Hematopoietic multipotent progenitor cell (in vitro differentiated cells): ENCODE measurements at places on chromosomes 3 and 15.
A peak's percentile ranks its signal among the peaks of the same experiment; 100 is the strongest.

GRCh38 chr3:12454076-12454815 is 30.0 kb upstream of the TSEN2 start:
- no peak for DNase-seq

DNA sequence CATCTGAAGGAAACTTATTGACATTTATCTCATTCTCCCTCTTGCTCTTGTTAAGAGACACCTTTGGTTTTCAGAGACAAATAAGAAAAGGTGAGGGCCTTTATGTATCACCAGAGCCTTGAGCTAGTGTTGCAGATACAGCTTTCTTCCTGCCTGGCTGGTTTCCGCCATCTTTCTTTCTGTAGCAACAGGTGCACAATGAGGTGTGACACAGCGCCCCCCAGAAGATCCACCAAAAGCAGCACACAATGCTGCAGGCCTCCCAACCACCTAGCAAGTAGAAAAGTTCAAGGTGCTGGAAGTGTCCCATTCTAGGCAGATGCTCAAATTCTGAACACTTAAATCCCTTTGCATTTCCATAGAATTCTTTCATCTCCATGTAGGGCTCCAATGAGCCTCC is 106.6 kb downstream of the FOXP1 start:
- DNase-seq: no peak

- DNase-seq: no peak
These were observed 34.0 kb downstream of the CCDC33 start for GRCh38 chr15:74270155-74270554.

- no peak for DNase-seq
These were observed 32.7 kb downstream of the CRABP1 start for GRCh38 chr15:78372880-78373279.

GRCh38 chr3:127588806-127589577 is 1.5 kb downstream of the TPRA1 start:
- DNase-seq: no peak

DNA sequence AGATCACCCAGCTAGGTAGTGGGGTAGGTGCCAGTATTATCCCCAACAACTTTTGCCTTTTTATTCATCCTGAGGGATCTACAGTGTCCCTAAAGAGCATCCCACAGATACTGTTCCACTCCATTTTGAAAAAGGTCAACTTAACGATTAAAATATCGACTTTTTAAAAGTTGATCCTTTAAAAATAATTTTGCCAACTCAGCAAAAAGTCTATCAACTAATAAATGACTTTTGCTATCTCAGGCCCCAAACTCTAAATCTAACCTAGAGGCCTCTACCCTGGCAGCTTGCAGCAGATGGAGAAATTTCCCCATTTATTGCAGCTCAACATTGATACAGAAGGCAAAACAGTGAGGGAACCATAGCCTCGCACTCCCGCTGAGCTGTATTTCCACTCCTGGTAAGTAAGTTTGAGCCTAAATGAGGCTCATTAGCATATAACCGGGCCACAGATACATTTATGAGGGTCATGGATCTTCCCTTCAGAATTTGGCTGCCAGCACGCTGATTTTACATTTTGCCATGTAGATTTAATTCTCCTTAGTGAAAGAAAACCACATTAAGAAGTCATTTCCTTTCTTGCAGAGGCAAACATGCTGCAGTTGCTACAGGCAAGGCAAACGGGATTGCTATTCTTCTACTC is 704.1 kb upstream of the CFAP20DC start:
- DNase-seq: no peak

GRCh38 chr3:113223475-113224281 is 12.3 kb downstream of the BOC start:
- DNase-seq: peak; percentile 69

- DNase-seq: no peak
These were observed 1126.1 kb downstream of the ROBO1 start for GRCh38 chr3:78641703-78642102.

GRCh38 chr3:43766672-43767465 is 76.1 kb downstream of the ABHD5 start:
- DNase-seq: no peak

GRCh38 chr3:59920822-59921221 is 871.0 kb upstream of the CFAP20DC start:
- DNase-seq: no peak

- DNase-seq: no peak
These were observed 45.9 kb downstream of the PPARG start for GRCh38 chr3:12334786-12335185.

GRCh38 chr3:119436977-119437376 is 26.4 kb downstream of the TMEM39A start:
- no peak for DNase-seq

- DNase-seq: no peak
These were observed 46.5 kb downstream of the CPA3 start for GRCh38 chr3:148911592-148911991.

- DNase-seq: no peak
These were observed 35.3 kb upstream of the ABHD10 start for GRCh38 chr3:111943533-111943932.

DNA sequence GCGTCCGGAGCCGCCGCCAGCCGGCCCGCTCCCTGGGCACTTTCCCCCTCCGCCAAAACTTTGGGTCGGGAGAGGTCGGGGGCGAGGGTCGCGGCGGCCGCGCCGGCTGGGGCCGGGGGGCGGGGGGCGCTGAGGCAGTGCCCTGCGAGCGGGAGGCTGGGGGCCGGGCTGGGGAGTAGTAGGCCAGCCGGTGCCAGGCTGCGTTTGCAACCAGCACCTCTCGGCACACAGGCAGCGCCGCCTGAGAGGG is 452 bp downstream of the BBX start:
- no peak for DNase-seq
